Left renal pelvis (tissue), 4 donors: ENCODE measurements at places on chromosomes 11 and 22.
A peak's percentile ranks its signal among the peaks of the same experiment; 100 is the strongest.

DNA sequence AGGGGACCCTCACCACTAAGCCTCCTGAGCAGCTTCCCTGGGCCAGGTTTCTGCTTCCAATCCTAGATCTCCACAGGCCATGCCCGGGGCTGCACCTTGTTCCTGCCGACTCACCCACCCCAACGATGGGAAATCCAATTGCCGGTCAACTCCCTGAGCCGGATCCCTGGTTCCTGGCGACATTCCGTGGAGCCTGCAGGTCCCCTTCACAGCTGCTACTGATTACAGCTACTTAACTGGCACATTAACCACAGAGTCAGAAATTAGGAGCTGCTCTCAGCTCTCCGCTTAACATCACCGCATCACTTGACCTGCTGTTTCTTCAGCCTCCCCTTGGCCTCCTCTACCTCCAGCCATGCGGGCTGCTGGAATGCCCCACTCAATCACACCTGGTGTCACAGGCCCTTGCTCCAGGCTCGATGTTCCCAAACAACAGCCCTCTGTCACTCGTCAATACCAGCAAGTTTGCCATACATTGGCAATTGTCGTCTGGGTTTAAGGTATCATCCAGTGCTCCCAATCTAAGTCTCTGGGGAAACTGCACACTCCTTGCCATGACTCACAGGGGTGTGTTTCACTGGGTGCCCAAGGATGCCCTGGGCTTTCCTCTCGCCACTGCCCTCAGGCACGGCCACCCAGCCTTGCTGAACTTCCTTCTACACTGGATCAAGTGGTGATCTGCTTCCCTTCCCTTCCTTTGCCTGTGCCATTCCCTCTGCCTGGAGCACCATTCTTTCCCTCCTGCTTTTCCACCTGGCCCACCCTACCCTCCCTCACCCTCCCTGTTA is 181.0 kb downstream of the MN1 start:
- no peak for DNase-seq

- no peak for DNase-seq
These were observed 15.9 kb upstream of the POU2AF2 start for GRCh38 chr11:111229604-111230003.

DNA sequence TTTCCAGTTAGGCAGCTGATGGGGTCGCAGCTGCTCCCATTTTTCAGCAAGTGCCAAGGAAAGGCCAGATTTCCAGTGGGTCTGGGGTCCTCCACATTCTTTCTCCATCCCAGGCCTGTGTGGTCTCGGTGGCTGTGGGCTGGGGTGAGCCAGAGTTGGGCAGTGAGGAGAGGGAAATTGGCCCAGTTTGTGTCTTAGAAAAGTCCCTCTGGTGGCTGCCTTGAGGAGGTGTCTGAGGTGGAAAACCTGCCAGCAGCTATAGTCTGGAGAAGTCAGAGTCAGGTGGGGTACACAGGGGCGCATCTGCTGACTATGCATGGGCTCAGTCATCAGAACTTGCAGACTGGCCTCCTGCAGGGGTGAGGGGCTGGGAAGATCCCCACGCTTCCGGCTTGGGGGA is 30.5 kb downstream of the MRGPRD start:
- DNase-seq: no peak

DNA sequence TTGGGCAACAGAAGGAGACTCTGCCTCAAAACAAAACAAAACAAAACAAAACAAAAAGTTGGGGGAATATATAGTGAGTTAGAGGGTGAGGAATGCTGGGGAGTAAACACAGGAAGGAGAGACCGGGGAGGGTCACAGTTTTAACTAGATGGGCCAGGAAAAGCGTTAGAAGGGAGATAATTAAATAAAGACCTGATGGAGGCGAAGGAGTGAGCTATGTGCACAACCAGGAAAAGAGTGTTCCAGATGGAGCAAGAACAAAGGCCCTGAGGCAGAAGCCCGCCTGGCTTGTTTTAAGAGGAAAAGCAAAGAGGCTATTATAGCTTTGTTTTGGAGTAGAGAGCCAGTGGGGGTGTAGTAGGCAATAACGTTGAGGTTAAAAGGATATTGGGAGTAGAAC is 4.8 kb upstream of the PLA2G6 start:
- no peak for DNase-seq

DNA sequence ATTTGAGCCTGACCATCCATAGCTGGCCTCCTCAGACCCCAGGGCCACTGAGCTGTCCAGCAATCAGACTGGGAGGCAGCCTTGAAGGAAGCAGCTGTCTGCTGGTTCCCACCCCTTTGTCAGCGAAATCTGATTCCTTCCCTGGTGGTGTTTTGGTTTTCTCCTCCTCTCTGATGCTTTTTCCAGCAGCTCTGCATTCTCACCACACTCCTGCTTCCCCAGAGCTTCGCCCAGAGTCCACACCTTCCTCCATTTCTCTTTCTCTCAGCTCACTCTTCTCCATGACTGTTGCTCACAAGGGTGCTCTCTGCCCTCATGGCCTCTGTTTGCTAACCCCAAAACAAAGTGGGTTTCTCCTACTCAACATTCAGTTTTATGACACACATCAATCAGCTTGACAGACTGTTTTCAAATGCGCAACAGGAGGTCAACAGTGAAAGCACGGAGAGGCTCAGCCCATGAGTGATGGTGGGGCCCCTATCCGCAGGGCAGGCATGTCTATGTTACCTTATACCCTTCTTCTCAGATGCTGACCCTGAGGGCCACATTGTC is 130.6 kb upstream of the MTNR1B start:
- peak; percentile 45 for DNase-seq

GRCh38 chr11:19868281-19868821 is 155.7 kb downstream of the NAV2 start:
- DNase-seq: no peak

DNA sequence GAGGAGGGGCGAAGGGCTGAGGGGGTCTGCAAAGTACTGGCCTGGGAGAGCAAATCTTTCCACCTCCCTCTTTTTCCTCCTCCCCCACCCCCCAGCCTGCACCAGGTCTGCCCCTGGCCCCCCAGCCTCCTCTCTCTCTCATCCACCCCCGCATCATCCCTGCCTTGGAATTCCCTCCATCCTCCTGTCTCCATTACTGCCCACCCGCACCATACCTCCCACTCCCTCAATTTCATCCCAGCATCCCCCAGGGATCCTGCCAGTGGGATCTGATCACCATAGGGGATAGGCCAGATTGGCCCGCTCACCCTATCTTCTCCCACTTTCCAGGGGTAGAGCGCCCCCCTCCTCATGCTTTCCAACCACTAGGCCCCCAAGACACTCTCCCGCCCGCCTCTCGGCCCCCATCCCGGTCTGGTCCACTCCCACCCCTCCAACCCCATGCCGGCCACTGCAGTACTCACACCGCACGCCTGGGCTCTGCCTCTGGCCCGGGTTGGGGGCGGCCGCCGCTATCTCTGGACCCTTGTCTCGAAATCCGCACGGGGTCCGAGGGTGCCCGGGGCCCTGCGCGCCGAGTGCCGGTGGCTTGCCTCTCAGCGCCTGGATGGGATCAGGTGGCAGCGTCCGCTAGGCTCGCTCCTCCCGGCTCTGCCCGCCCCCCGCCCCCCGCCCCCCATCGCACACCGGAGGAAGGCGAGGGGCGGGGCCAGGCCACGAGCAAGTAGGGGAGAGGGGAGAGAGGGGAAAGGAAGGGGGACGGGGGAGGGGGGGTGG is at the start of gene GAL3ST3:
TSS of gene GAL3ST3 (minus strand) at position 615 of the 777 bp plus-strand sequence. CDS start 3,746 bp downstream, outside the sequence.
- DNase-seq: no peak

GRCh38 chr11:104113541-104113940 is 50.4 kb downstream of the PDGFD start:
- DNase-seq: no peak

DNA sequence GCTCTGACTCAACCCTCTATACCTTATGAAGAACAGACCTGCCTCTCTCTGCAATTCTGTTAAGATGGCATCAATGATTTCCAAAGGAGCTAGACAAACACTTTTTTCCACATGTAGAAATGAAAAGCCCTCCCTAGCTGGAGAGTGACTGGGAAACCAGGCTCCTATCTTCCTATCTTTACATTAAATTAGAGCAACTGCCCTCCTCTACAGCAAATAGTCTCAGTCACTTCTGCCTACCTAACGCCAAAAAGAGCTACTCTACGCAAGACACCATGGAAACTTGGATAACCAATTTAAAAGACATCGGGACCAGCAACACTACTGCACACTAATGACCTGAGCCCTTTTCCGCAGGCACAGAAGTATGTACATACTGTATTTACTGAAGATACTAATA is 84.8 kb downstream of the MICAL3 start:
- no peak for DNase-seq

- no peak for DNase-seq
These were observed at the start of gene ARHGAP8 for GRCh38 chr22:44752285-44753188. ARHGAP8 (plus strand) TSS chr22:44752575; CDS start chr22:44786528, 33,953 bp downstream.

- no peak for DNase-seq
These were observed 176.2 kb upstream of the NECTIN1 start for GRCh38 chr11:119905162-119905561.

DNA sequence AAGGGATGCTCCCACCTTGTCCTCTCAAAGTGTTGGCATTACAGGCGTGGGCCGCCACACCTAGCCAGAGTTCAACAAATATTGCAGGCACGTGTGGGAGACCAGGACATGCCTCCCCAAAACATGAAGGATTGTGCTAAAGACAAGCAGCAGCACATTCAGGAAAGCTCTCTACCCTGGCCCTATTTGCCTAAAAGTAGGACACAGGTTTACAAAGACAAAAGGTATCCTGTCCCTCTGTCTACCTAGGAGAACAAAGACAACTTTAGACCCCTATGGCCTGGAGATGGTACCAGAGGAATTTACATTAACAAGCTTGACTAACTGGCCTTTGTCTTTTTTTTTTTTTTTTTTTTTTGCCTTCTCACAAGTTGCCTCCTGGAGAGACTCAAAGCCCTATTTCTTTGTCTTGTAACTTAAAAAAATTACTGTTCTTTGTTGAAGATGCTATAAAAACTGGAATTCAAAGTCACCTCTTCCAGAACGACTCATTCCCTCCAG is 859 bp upstream of the ACCS start:
- DNase-seq: no peak

GRCh38 chr11:12455938-12456337 is 78.6 kb downstream of the PARVA start:
- DNase-seq: no peak

DNA sequence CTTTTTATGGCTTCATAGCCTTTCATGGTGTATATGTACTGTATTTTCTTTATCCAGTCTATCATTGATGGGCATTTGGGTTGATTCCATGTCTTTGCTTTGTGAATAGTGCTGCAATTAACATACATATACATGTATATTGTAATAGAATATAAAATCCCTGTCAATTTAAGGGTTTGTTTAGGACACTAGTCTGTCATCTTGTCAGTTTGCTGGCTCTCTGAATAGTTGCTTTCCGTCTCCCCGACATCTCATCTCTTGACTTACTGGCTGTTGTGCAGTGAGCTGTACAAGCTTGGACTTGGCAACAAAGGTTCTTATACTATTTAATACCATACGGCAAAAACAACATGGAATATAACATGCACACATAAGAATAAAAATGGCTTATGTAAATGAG is 1487.5 kb downstream of the LRRC4C start:
- DNase-seq: no peak

- DNase-seq: no peak
These were observed 266.0 kb upstream of the MTNR1B start for GRCh38 chr11:92703449-92703830.

- no peak for DNase-seq
These were observed 146.5 kb downstream of the CACNA1I start for GRCh38 chr22:39717099-39717498.

DNA sequence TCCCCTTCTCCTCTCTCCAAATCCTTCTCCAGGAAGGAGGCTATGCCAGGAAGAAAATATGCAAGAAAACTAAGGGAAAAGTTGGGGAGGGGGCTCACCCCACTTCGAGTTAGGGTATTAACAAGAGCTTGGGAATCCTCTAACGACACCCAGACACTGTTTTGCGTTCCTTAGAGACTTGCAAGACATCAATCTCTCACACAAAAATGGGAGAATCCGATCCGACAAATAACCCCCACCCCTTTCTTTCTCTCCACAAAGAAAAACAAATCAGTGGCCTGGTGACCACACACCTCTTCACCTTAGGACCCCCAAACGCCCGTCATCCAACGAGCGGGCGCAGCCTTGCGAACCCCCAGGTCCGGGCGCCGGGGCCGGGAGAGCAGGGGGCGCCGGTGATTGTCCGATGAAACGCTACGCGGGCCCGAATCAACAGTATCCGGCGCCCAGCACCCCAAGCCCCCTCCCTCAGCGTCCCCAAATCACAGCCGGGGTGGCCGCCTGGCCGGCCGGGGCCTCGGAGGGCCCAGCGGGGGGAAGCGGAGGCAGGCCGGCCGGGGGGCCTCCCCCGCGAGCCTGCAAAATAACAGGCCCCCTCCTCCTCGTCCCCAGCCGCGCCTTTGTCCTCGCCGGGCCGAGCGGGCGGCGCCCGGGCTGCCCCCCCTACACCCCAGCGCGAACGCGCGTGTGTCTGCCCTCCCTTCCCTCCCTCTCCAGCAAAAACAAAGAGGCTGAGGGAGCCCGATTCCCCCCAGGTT is 690 bp downstream of the CSNK1E start:
- DNase-seq: no peak

DNA sequence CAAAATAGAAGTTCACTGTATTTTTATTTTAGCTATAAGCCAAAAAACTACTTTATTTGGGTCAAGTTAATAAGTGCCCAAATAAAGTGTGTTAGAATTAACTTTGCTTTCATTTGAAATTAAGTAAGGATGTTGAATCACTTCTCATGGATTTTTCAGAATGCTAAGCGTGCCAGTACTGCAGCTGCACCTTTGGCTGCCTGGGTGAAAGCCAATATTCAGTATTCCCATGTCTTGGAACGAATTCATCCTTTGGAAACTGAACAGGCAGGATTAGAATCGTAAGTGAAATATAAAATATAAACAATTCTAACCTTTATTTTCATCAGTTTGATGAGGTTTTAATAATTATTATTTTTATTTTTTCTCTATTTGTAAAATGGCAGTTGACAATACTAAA is 113.6 kb downstream of the DYNC2H1 start:
- DNase-seq: no peak

GRCh38 chr11:116086426-116086825 is 582.2 kb upstream of the CADM1 start:
- DNase-seq: no peak

DNA sequence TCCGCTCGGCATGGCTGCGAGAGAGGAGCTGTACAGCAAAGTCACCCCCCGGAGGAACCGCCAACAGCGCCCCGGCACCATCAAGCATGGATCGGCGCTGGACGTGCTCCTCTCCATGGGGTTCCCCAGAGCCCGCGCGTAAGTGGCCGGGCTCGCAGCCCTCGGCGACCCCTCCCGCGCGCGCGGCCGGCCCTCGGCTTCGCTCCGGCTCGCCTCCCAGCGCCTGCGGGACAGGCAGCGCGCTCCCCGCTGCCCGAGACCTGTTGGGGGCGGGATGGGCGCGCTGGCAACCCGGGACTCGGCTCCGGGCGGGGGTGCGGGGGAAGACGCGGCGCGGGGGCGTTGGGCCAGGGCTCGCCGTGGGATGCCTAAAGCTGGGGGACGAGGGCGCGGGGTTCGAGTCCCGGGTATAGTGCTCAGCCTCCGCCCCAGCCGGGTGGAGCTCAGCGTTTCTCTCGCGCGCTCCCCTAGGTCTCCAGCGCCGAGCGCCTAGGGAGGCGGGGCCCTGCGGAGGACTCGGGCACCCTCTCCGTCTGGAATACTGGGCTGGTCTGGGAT is 630 bp downstream of the UBASH3B start:
- DNase-seq: no peak
